ENCODE measurements at places on chromosomes 3 and 15.

GRCh38 chr3:129596194-129597086, 10.0 kb downstream of the PLXND1 start:
- DNase-seq, result peak; percentile 94

DNA sequence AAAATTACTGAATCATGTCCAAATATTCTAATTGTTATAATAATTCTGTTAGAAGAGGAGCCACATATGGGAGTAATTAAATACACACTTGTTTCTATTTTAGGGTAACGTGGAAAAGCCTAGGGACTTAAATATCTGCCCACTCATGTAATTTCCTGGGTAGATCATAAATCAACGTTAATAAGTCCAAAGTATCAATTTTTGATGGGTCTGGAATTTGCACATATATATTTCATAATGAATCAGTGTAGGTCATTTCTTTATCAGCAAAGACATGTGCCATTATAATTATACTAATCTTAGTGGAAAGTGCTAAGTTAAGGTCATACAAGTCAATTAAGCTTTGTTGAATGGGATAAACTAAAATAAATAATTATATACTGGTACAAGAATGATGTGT, 346.2 kb downstream of the ZBBX start:
- DNase-seq, result no peak

DNA sequence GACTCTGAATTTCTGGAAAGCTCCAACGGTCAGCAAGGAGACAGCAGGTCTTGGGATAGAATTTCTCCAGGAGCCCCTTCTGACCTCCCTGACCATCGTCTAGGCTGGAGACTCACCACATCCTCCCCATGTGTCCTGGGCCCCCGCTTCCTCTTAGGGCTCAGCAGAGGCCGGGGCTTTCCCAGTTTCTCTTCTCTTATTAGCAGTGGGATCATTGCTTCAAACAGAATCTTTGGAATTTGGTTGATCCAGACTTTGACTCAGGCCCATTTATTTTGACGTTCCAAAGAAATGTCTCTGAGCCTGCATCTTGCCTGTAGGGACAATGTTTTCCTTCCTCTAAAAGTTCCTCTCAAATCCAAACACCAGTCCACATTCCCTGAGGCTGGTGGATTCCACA, 38.4 kb upstream of the SLC6A6 start:
- DNase-seq, result no peak

- DNase-seq, result no peak
Measured at GRCh38 chr15:58677426-58677825, 72.1 kb downstream of the ADAM10 start.

GRCh38 chr3:132536442-132537153, 60.5 kb upstream of the ACKR4 start:
- DNase-seq, result no peak

- no peak for DNase-seq
Measured at GRCh38 chr3:72924055-72924454, 36.2 kb downstream of the GXYLT2 start.

GRCh38 chr3:52046186-52046901, 10.0 kb downstream of the DUSP7 start:
- DNase-seq, result no peak

GRCh38 chr3:10370429-10370828, 49.5 kb upstream of the SEC13 start:
- DNase-seq, result peak; percentile 38
